ENCODE measurements at places on chromosomes 7 and 10.
A peak's percentile ranks its signal among the peaks of the same experiment; 100 is the strongest.

- no peak for DNase-seq
Observed at GRCh38 chr10:125083576-125083920, 76.8 kb downstream of the CTBP2 start.

DNA sequence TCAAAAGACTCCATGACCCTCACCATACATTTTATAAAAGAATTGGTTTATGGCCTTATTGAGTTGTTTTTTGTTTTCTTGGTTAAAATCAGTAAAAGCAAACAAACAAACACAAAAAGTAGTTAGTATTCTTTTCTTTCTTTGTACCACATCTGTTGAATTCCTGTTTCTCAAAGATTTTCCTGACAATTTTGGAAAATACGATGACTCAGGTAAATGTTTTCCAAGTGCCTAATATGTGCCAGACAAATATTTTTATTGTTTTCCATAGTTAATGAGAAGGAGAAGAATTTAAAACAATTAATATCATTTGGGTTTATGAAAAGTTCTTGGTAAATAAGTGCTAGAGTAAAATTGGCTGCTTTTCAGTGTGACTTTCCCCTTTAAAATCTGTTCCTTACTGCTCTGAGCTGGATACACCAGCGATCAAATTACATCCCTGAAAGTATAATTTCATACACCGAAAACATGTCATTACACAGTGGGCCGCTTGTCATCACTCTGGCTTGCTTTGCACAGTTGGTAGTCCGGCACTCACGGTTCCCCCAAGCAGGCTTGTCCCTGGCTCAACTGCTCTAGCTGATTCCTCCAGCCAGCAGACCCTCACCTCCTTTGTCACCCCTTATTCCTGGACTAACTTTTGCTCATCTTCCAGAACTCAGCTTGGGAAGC, 80.5 kb downstream of the TBXAS1 start:
- no peak for DNase-seq

DNA sequence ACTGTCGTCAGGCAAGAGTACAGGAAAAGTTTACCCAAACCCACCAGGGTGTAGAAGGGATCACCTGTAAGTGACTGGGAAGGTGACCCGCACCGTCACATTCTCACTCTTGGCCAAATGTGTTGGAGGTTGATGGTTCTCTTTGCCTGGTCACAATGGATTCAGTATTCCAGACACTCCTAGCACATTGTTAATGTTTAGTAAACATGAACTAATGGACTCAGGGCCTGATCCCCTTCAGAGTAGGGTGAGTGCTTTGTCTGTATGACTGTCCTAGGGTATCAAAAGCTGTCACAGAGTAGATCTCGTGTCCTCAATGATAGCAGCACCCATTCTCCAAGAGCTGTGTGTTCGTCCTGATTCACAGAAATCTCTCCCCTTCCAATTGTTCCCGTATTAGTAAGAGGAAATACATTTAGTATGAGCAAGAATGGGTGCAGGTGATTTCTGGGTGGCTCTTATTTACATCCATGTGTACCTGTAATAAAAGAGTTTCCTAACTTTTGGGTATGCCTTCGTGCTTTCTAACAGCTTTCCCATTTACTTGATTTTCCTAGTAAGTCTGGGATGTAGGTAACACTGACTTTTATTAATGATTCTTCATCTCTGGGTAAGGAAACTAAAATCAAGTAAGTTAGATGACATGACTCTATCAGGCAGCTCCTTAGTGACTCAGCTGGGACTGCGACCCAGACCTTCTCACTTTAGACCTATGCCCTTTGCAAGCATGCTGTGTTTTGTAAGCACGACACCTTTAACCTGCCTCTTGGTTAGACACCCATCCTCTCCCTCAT, 4.7 kb downstream of the EEPD1 start:
- no peak for DNase-seq

GRCh38 chr7:19284596-19285300, 139.5 kb upstream of the FERD3L start:
- peak; percentile 80 for DNase-seq

DNA sequence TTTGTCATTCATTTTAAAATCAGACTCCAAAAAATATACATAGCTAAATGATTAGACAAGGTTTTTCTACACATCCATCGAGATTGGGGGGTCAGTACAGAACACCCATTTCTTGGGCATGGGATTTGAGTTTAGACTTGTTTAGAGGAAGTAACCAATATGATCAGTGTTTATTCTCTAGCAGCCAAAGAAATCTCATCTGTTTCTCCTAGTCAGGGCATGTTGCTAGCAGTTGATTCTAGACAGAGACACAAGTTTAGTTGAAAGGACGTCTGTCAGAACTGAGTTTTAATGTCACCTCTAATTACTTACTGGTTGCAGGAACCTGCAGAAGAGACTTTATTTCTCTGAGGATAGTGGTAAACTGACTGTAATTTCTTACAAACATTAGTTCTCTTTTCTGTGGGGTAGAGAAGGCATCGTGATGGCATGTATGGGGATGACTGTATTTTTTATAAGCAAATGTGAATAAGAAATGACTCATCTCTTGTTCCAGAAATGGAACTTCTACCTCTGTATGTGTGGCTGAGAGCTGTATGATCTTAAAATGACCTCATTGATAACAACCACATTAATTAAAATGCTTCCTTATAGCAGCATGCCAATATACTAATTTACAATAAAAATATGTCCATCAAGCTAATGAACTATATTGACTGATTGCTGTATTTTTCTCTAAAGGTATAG, 30.6 kb upstream of the RHOBTB1 start:
- no peak for DNase-seq

- no peak for DNase-seq
Observed at GRCh38 chr7:92881091-92881485, 44.7 kb upstream of the CDK6 start.

DNA sequence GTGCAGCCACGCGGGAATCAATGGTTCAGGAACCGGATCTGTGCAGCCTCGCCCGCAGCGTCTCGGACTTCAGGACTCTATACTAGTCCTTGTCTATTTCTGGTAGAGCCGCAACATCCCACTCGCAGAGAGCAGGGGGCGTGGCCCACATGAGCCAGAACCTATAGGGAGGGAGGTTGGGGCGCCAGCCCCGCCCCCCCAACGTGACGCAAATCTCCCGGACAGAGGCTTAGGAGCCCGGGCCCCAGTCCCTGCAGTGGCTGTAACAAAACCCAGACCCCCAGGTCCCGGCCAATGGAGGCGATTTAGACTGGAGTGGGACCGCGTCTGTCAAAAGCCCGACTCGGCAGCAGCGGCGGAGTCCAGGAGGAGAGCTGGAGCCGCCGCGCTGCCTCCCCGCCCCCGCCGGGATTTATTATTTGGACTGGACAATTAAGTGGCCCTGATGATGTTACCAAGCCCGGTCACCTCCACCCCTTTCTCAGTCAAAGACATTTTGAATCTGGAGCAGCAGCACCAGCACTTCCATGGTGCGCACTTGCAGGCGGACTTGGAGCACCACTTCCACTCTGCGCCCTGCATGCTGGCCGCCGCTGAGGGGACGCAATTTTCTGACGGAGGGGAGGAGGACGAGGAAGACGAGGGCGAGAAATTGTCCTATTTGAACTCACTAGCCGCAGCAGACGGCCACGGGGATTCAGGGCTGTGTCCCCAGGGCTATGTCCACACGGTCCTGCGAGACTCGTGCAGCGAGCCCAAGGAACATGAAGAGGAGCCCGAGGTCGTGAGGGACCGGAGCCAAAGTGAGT, at the start of gene NKX2-3:
Gene NKX2-3 (plus strand): TSS at position 256 of the 809 bp plus-strand sequence. CDS start 190 bp downstream, at position 446.
- no peak for DNase-seq

- DNase-seq: no peak
Observed at GRCh38 chr7:115153769-115154477, 232.0 kb downstream of the MDFIC start.

- no peak for DNase-seq
Observed at GRCh38 chr10:28769091-28769604, 91.8 kb downstream of the BAMBI start.

GRCh38 chr10:87867453-87867852, 4.0 kb downstream of the PTEN start:
- no peak for DNase-seq

DNA sequence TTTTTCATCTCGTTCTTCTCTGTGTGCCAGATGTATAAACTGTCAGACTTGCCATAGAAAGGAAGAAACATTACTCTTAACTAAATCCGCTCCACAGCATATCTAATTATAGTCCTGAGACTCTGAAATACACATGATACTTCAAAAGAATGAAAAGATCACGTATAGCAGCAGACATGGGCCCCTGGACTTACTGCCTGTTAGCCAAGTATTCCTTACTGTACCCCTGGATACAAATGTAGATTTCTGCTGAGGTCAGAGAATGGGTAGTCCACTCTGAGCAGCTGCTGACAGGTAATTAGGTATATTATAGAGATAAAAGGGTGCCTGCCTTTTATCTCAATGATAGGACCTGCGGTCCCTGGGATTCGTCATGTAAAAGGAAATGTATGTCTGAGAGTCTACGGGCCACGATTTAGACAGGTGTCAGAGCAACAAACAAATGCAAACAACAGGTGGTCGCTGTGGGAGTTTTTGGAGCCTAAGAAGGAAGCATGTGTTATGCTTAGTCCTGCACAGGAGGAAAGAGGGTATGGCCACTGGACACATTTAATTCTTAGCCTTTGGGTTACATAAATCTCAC, 69.4 kb downstream of the VOPP1 start:
- DNase-seq: no peak

DNA sequence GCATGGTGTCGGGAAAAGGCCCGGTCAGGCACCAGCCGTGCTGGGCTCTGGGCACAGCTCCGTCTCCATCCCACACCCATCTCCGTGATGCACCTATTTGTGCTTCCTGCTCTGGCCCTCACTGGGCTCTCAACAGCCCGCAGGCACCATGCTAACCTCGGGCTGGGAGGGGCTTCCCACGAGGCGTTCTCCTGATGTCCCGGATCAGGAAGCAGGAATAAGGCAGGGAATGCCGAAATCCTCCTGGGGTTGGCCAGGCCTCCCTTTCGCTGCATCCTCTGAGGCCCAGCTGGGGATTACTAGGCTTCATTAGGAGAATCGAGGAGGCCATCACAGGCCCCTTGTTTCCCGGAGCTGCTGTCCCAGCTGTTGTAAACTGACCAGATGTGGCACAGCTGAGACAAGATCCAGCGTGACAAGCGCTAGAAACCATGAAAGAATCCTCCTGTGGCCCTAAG, 72.0 kb downstream of the FAM53B start:
- no peak for DNase-seq

GRCh38 chr10:21385996-21386585, 139.4 kb downstream of the SKIDA1 start:
- no peak for DNase-seq

DNA sequence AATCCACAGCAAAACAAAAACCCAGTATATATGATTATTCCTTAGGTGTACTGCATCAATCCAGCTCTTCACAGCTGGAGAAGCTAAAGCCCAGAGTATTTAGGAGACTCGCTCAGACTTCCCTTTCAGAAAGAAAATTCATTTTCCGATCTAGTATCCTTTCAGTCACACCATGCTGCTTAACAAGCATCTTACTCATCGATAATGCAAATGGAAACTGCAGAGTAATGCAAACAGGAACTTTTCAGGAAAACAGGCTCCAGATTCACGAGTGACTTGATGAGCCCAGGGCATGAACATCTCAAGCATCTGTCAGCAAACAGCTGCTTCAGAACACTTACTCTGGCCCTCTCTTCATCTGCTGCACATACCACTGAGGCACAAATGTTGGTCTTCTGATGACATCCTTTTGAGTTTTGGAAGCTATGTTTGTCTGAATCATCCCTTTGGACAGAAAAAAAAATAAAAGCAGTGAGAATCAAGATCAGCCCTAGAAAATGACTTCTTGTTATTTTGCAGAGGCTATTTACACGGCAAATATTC, 24.9 kb upstream of the ZC3HAV1L start:
- DNase-seq: no peak

DNA sequence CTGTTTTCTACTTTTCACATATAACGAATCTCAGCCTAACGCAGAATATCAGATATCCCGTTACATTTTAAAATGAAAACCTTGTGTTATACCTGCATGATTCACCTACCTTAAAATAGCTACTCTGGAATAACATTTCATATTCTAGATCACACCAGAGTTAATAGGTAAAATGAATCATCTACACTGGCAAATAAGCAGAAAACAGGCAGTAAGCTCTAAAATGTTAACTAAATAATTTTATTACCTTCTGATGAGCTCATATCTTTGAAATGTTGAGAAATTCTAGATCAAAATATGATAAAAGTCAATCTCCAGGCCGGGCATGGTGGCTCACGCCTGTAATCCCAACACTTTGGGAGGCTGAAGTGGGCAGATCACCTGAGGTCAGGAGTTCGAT, 71.3 kb downstream of the CPEB3 start:
- no peak for DNase-seq

DNA sequence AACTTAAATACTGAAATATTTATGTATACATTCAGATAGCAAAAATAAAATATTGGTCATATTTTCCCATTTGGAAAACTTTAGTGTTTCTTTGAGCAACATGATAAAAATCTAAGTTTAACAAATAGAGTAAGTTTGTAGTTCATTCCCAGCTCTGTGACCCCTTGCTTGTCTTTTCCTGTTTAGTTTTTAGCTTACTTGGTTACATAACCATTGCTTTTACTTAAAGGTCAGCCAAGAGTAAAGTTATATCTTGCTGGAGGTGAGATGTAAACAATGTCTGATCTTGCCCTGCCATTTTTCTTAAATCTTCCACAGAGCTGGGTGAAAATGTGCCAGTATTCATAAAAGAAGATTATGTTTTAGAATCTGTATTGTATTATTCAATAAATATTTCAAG, 46.7 kb upstream of the MDFIC start:
- no peak for DNase-seq

- no peak for DNase-seq
Observed at GRCh38 chr10:104056619-104057273, 28.9 kb downstream of the COL17A1 start.

DNA sequence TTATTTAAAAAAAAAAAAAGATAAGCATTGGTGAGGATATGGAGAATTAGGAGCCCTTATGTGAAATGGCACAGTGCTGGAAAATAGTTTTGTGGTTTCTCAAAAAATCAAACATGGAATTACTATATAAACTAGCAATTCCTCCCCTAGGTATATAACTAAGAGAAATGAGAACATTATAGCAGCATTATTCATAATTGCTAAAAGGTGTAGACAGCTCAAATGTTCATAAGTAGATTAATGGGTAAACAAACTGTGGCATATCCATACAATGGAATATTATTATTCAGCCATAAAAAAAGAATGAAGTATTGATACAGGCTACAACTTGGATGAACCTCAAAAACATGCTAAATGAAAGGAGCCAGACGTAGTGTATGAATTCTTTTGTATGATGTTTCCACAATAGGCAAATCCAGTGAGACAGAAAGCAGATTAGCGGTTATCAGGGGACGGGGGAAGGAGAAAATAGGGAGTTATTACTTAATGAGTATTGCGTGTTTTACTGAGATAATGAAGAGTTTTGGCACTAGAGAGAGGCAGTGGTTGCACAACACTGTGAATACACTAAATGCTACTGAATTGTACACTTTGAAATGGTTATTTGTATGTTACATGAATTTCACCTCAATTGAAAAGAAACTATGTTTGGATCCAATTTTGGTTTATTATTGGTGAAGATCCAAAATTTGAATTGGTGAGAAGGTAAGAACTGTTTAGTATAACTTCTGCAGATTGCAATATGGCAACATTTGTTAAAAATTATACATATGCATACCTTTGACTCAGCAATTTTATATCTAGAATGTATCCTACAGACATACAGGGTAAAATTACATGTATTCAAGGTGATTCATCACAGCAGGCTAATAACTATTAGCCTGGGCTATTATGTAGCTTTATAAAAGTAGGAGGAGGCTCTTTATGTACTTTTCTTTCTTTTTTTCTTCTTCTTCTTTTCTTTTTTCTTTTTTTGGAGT, 69.7 kb downstream of the VCL start:
- no peak for DNase-seq

GRCh38 chr7:73358590-73359275, 30.8 kb downstream of the FKBP6 start:
- no peak for DNase-seq

- no peak for DNase-seq
Observed at GRCh38 chr10:121681997-121682687, 83.9 kb upstream of the FGFR2 start.

All from HS-5 (cell line).